Cardiac muscle cell (in vitro differentiated cells and primary cell): ENCODE measurements at places on chromosomes 4 and X. TPM values are rescaled to one million over a fixed set of nuclear protein-coding genes. Genes with fewer than 3 reads are reported as not detected.

The CTBP1 gene
- 152 and 174 TPM in 2 replicates for polyA plus RNA-seq

The HTN3 gene
- polyA plus RNA-seq: not detected in 2 replicates

The NR3C2 gene
- 0.27 and 0.43 TPM in 2 replicates for polyA plus RNA-seq

The DGAT2L6 gene
- not detected in 2 replicates for polyA plus RNA-seq

The USP17L26 gene
- not detected in 2 replicates for polyA plus RNA-seq

The XAGE1A gene
- polyA plus RNA-seq: not detected in 2 replicates

The SGMS2 gene
- 0.89 TPM in 1 of 2 replicates, not detected in the other for polyA plus RNA-seq

The COMMD8 gene
- 30.9 and 41.1 TPM in 2 replicates for polyA plus RNA-seq

The FGA gene
- polyA plus RNA-seq: 0.31 TPM in 1 of 2 replicates, not detected in the other

The MUC7 gene
- not detected in 2 replicates for polyA plus RNA-seq

The DCHS2 gene
- not detected in 2 replicates for polyA plus RNA-seq

The XAGE1B gene
- polyA plus RNA-seq: not detected in 2 replicates

The CCNA2 gene
- 16.0 and 111 TPM in 2 replicates for polyA plus RNA-seq

The NDST3 gene
- 0.07 TPM in 1 of 2 replicates, not detected in the other for polyA plus RNA-seq

The UGT2B11 gene
- not detected in 2 replicates for polyA plus RNA-seq

The CT45A10 gene
- not detected in 2 replicates for polyA plus RNA-seq

The GSX2 gene
- polyA plus RNA-seq: not detected in 2 replicates

The NPY1R gene
- 13.1 and 16.8 TPM in 2 replicates for polyA plus RNA-seq

The HNRNPDL gene
- 215 and 255 TPM in 2 replicates for polyA plus RNA-seq

The GLOD5 gene
- polyA plus RNA-seq: not detected in 2 replicates

The PNMA5 gene
- not detected in 2 replicates for polyA plus RNA-seq

The FOXR2 gene
- polyA plus RNA-seq: not detected in 2 replicates

The PAGE1 gene
- not detected in 2 replicates for polyA plus RNA-seq

The NSDHL gene
- 40.6 and 69.6 TPM in 2 replicates for polyA plus RNA-seq

The CC2D2A gene
- 17.3 and 29.0 TPM in 2 replicates for polyA plus RNA-seq

The HGFAC gene
- 1.5 and 2.0 TPM in 2 replicates for polyA plus RNA-seq

The GPR82 gene
- polyA plus RNA-seq: 0.11 and 0.40 TPM in 2 replicates

The TMEM150C gene
- polyA plus RNA-seq: 5.3 and 6.5 TPM in 2 replicates

The MGARP gene
- 4.4 and 4.6 TPM in 2 replicates for polyA plus RNA-seq

The C4orf51 gene
- polyA plus RNA-seq: not detected in 2 replicates

The TCEAL2 gene
- 4.5 and 6.4 TPM in 2 replicates for polyA plus RNA-seq

The GAGE12E gene
- not detected in 2 replicates for polyA plus RNA-seq

The MAGEA11 gene
- not detected in 2 replicates for polyA plus RNA-seq

The CXCL9 gene
- polyA plus RNA-seq: not detected in 2 replicates

The CHIC2 gene
- polyA plus RNA-seq: 36.5 and 37.6 TPM in 2 replicates

The LUZP4 gene
- polyA plus RNA-seq: not detected in 2 replicates

The SLC38A5 gene
- polyA plus RNA-seq: 0.16 TPM in 1 of 2 replicates, not detected in the other

The H2BW2 gene
- polyA plus RNA-seq: not detected in 2 replicates

The LINC00632 gene
- 6.3 and 6.5 TPM in 2 replicates for polyA plus RNA-seq

The SLITRK2 gene
- not detected in 2 replicates for polyA plus RNA-seq

The PPEF2 gene
- not detected in 2 replicates for polyA plus RNA-seq

The IL1RAPL1 gene
- 4.2 and 7.3 TPM in 2 replicates for polyA plus RNA-seq

The NUP62CL gene
- polyA plus RNA-seq: 20.5 and 21.1 TPM in 2 replicates

The FGF13 gene
- 88.9 and 118 TPM in 2 replicates for polyA plus RNA-seq

The AFAP1 gene
- 10.5 and 19.9 TPM in 2 replicates for polyA plus RNA-seq

The NIPAL1 gene
- 2.1 and 5.5 TPM in 2 replicates for polyA plus RNA-seq

The TMSB15A gene
- polyA plus RNA-seq: 36.7 and 72.9 TPM in 2 replicates

The UGT2B15 gene
- not detected in 2 replicates for polyA plus RNA-seq

The PRDM5 gene
- polyA plus RNA-seq: 8.7 and 9.3 TPM in 2 replicates
